ENCODE measurements at places on chromosomes 12 and 14.

- DNase-seq: peak; percentile 50
Measured at GRCh38 chr14:37903343-37904191, 304.1 kb upstream of the SSTR1 start.

DNA sequence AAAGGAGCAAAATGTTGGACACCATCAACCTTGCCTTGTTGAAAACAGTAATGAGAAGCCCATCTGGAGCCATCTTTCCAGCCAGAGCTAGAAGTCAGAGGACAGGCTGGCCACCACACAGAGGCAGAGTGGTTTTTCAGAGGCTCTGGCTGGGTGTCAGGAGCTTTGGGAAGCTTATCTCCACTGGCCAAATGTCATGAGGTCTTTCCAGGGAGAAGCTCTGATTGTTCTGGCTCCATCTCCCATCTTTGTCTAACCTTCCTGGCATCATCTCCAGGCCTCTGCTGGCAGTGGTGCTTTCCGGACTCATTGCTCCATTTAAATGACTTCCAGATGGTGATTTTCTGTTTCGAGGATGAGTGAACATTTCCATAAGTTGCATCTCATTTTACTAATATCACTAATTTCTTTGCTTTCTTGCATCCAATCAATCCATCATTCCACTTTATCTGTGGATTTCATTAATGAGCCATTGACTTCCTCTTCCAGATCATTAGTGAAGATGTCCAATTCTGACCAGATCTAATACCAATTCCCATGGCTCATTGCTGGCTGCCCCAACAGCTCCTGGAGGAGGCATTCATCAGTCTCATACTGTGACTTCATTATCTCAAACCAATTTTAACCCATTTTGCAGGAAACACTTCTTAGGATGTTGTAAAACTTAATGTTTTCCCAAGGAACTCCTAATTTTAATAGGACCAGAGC is 35.3 kb upstream of the TMTC1 start:
- DNase-seq: no peak

GRCh38 chr14:24964591-24964990 is 85.4 kb downstream of the STXBP6 start:
- DNase-seq: no peak

DNA sequence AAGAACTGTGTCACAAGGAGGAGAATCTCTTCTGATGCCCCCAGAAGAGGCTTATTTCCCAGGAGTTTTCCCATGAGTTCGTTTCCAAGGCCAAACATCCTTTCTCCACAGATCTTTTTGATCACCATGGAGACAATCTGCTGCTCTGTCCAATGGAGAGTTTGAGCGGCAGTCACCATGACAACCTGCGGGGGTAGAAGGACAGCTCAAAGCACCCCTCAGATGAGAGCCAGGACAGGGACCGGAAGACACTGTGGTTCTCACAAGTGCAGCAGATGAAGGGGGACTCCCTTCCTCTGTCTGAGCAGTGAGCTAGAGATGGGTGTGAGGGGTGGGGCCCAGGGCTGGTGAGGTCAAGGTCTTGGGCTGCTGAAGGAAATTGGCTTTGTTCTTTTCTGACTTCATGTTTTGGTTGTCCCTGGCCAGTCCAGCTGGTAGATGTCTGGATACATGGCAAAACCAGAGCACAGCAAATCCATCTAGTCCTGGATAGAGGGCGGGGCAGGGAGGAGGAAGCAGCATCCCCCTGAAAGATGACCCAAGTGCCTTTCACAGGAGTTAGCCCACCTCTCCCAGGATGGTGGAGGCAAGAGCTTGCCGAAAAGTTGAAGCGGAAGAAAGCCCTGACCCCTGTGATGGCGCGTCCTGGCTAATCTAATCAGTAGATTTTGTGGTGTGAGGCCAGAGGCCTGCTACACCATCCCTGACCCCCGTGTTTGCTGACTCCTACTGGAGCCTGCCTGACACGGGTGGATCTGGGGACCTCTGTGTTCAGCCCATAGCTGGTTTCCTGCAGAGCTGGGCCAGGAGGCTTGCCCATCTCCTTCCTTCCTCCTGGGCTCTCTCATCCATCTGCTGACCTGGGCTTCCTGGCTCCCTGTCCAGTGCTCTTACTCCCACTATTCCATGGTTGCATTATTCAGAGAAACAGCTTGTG is 24.4 kb downstream of the DHRS2 start:
- no peak for DNase-seq

GRCh38 chr12:64036414-64036813 is 185.7 kb downstream of the KICS2 start:
- no peak for DNase-seq

GRCh38 chr12:54053751-54054741 is at the start of gene HOXC4:
Gene HOXC4 (plus strand): TSS chr12:54053835. CDS start chr12:54053923, 88 bp downstream.
- no peak for DNase-seq

DNA sequence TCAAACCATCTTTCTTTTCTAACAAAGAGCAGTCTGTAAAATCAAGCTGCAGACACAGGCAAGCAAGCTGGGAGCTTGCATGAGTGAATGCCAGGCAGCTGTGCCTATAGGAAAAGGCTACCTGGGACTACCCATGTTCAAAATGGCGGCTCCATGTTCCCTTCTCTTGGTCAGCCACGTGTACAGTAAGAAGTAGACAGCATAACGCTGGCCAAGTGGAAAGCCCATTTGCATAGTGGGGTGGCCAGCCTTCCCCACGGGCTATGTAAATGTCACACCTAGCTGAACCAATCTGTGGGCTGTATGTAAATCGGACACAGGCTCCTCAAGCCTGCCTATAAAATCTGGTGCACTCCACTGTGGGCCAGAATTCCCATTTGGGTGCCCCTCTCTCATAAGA is 117.1 kb downstream of the SYT10 start:
- DNase-seq: no peak

DNA sequence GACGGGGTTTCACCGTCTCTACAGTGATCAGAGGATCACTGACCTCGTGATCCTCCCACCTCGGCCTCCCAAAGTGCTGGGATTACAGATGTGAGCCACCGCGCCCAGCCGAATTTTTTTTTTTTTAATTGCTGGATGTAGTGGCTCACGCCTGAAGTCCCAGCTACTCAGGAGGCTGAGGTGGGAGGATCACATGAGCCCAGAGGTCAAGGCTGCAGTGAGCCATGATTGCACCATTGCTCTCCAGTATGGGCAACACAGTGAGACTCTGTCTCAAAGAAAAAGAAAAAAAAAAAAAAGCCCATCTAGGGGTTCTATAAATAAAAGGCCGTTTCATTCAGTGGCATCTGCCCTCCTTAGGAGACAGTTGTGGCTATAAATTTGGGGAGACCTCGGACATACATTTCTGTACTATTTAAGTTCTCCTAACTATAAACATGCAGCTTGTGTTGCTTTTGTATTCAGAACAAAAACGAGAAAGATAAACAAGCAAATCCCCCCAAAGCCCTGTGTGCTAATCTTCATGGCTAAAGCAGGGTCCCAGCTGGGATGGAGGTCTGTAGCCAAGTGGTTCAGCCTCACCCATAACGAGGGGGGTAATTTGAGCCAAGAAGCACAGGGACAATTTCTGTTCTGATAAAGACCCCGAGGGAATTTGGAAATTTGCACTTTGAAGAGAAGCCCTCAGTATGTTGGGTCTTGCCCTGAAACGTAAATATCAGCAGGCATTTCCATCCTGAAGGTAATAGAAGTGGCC is 35.0 kb upstream of the BCL7A start:
- DNase-seq: no peak

DNA sequence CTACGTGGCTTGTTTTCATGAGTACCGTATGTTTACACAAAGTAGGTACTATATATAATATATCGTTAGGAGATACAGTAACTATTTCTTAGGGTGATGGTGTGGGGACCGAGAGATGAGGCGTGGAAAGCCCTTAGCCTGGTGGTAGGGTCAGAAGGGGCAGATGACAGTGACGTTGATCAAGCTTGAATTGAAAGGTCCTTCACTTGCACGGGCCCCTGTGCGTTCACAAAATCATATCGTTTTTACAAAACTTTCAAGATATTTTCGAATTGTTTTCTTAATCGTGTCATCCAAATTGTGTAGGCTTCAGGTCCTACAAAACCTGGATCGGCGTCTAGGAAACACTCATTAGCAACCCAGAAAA is 881 bp upstream of the SOS2 start:
- peak; percentile 58 for DNase-seq

- DNase-seq: no peak
Measured at GRCh38 chr12:87930627-87931026, 98.6 kb downstream of the C12orf50 start.

DNA sequence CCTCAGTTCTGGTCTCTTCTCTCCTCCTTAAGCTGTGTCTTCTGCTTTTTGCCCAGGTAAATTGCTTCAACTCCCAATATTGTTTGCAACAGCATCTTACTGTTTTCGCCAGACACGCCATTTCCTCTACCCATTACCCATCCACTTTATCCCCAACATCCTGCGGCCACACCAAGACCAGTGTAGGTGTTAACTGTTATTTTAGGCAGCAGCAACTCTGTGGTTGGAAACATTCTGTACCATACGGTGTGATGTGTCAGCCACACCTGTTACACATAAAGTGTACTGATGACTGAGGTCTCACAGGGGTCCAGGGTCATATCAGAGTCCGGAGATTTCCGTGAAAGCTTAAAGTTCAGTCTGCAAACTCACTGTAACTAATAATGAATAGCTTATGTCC is 21.8 kb upstream of the KLRD1 start:
- no peak for DNase-seq

DNA sequence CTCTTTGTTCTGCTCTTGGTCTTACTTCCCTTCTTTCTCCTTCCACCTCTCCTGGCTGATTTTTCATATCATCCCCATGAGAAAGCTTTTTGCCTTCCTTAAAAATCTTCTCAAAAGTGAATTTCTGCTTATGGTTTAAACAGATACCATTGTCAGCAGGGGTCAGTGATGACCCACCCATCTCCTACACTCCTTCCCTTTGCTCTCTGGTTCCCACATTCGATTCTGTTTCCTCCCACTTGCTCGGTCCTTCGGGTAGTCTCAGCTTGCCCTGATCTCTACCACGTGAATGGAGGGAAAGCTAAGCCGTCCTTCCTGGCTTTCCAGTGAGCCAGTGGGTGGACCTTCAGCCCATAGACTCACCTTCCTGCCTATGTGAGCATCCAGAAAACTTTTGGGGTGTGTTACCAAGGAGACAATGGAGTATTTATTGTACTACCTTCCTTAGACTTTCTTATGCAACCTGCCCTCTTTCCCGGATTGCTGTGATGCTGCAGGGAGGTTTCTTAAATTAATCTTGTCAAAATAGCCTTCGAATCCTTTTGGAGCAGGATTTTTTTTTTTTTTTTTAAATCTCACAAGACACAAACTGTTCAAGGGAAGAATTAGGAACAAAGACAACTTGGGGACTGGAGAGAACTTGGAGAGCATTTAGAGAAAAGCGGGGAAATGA is 306.3 kb downstream of the CACNA1C start:
- DNase-seq: no peak

GRCh38 chr12:91983935-91984334 is 161.7 kb downstream of the BTG1 start:
- DNase-seq: no peak

- no peak for DNase-seq
Measured at GRCh38 chr14:41285186-41285748, 321.4 kb upstream of the LRFN5 start.

DNA sequence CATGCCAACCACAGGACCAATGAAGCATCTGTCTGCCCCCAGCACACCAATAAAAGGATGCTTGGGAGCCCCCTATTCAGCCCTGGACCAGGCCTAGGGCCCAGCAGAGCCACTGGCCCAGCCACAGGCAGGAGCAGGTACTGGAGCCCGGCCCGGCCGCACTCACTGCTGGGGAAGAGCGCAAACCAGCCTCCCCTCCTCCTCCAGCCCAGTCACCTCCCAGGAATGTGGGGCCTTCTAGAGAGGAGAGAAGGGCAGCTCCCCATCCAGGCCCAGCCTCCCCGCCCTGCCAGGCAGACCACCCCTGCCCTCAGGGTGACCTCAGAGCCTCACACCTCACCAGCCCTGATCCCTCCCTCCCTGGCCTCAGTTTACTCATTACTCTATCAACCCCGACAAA is 56.2 kb downstream of the CCNK start:
- DNase-seq: no peak

GRCh38 chr12:75938189-75938588 is 93.4 kb downstream of the PHLDA1 start:
- DNase-seq: no peak

DNA sequence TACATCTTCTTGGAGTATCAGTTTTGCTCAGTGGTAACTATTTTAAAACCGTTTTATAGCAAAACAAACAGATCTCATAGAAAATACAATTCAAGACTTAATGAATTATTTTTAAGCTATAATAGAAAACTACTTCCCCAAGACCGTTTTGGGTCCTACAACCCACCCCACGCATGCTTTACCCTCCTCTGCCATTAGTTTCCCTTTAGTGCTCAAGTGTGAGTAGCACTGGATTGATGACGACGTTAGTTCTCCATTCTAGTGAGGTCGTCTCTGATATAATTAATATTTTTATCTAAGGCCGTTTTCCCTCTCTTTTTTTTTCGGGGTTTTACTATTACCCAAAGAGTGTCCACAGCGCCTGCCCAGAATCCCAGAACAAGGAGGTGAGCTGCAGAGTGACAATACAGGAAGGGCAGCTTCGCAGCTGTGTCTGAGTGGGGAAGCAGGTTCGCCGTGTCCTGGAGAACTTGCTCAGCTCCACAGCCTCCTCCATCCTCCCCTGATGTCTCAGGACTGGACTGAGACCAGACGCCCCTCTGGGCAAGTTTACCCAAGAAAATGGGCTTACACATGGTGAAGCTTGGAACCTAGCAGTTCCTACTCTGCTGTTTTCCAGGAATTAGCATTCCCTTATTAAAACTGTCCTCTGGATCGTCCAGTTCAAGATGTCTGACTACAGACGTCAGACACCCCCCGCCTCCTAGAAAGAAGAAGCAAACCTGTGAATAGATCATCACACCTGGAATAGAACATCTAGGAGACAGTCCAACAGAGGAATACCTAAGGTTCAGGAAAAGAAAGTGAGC is 31.9 kb upstream of the MON2 start:
- DNase-seq: no peak

GRCh38 chr14:101196795-101197590 is 293.5 kb upstream of the RTL1 start:
- DNase-seq: no peak

GRCh38 chr12:34597548-34598351 is 575.5 kb downstream of the ALG10 start:
- no peak for DNase-seq

DNA sequence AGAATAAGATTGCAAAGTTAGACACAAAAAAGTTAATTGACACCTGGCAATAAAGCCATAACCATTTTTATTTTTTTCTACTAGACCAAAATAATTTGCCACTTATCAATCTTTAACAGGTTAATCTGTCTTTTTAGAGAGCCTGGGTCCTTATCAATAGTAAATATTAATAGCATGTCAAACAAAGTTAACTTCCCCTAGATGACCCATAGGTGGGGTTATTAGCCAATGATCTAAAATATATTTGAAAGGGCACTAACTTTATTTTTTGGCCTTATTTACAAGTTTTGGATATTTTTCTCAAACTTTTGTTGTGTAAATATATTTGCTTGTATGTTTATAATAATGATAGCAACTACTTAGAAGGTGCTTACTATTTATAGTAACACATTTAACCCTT is 3.9 kb downstream of the ANKRD33 start:
- no peak for DNase-seq

- no peak for DNase-seq
Measured at GRCh38 chr12:52189376-52190174, 2.2 kb downstream of the KRT80 start.

All from SHP77 (cell line).